Calu3 (cell line): ENCODE measurements at places on chromosomes 13 and 19. TPM values are rescaled to one million over a fixed set of nuclear protein-coding genes. Genes with fewer than 3 reads are reported as not detected.

DNA sequence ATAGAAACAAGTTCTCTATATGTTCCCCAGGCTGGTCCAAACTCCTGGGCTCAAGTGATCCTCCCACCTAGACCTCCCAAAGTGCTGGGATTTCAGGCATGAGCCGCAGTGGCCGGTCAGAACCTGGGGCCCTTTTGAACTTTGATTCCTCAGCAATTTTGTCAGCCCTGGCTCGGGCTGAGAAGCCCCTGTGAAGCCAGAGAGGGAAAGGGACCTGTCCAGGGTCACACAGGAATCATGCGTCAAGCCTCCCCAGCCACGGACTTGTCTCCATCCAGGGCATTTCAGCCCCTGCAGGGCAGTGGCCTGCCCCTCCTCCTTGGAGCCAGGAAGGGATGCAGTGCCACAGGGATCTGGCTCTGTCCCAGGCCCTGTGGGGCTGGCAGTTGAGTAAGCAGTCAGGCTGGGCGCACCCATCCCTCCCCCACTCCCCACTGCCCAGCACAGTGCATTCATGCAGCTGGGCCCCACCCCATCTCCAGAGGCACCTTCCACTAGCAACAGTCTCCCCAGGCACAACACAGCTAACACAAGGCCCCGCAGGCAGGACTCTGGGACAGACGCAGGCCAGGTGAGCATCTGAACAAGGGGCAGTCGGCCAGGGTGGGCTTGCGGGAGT lies at the start of gene CAPS:
CAPS (plus strand) TSS at position 516 of the 619 bp plus-strand sequence. CDS start 153 bp downstream, outside the sequence.
- peaks cover 41% of the 10 kb centered on the region for H3K36me3 ChIP-seq
- peak; percentile 85 for DNase-seq
- H3K4me3 ChIP-seq, result peak within 1 kb of the TSS; percentile 62
- peak within 1 kb of the TSS; percentile 63 for H3K27ac ChIP-seq
- H3K4me1 ChIP-seq, result no peaks in the 10 kb centered on the region

DNA sequence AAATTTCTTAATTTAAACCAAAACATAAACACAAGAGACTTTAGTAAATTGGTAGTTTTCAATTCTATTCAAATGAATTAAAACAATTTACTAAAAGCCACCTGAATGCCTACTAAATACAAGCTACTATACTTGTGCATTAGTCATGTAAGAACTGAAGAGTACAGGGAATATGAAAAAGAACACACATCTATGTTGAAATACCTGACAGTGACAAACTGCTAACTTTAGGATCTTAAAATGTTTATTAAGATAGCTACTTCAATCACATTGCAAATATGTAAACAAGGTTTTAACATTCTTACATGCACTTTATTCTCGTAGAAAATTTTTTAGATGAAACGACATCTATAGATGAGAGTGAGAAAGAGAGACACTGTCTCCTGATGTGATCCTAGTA lies 4.1 kb downstream of the SPRYD7 start:
- H3K4me3 ChIP-seq, result no peak overlapping the region
- H3K4me1 ChIP-seq, result peaks cover 14% of the 10 kb centered on the region
- H3K27ac ChIP-seq, result no peak overlapping the region
- peaks cover 28% of the 10 kb centered on the region for H3K36me3 ChIP-seq

- no peak overlapping the region for H3K4me3 ChIP-seq
- H3K4me1 ChIP-seq, result no peaks in the 10 kb centered on the region
- H3K27ac ChIP-seq, result no peak overlapping the region
- no peaks in the 10 kb centered on the region for H3K27me3 ChIP-seq
These were observed 5.9 kb downstream of the MIPEP start for GRCh38 chr13:23883255-23883654.

DNA sequence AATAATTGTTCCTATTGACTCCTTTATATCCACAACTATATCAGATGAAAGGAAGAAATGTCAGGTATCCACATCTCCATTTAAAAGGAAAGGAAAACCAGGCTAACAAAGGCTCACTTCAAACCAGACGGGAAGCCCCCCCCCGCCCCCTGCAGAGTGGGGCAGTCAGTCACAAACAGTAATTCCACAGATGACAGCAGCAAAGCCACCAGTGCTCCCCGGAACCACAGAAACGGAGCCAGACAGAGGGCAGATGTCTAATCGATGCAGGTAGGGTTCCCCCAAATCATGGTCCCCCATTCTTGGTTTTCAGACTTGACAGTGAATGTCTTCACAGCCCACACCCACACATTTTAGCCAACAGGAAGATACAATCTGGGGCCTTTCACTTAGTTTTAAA lies 100.8 kb downstream of the STK24 start:
- no peak for DNase-seq
- no peaks in the 10 kb centered on the region for H3K27me3 ChIP-seq
- peak overlapping the region; percentile 82 for H3K27ac ChIP-seq
- peaks cover 12% of the 10 kb centered on the region for H3K4me1 ChIP-seq
- no peak overlapping the region for H3K4me3 ChIP-seq
- H3K36me3 ChIP-seq, result peaks cover 14% of the 10 kb centered on the region

- no peaks in the 10 kb centered on the region for H3K4me1 ChIP-seq
- DNase-seq, result no peak
- no peak overlapping the region for H3K27ac ChIP-seq
- H3K27me3 ChIP-seq, result no peaks in the 10 kb centered on the region
- H3K36me3 ChIP-seq, result no peaks in the 10 kb centered on the region
These were observed 16.1 kb upstream of the USP29 start for GRCh38 chr19:57103573-57104277.

GRCh38 chr13:25347151-25347550 lies 24.6 kb upstream of the ATP8A2 start:
- H3K27ac ChIP-seq, result no peak overlapping the region
- DNase-seq, result no peak
- H3K36me3 ChIP-seq, result no peaks in the 10 kb centered on the region
- H3K4me3 ChIP-seq, result no peak overlapping the region
- no peaks in the 10 kb centered on the region for H3K4me1 ChIP-seq
- H3K27me3 ChIP-seq, result peaks cover 11% of the 10 kb centered on the region

- peak overlapping the region; percentile 41 for H3K4me3 ChIP-seq
- peaks cover 9% of the 10 kb centered on the region for H3K4me1 ChIP-seq
- peak; percentile 38 for DNase-seq
- no peaks in the 10 kb centered on the region for H3K27me3 ChIP-seq
- no peaks in the 10 kb centered on the region for H3K36me3 ChIP-seq
- H3K27ac ChIP-seq, result peak overlapping the region; percentile 52
These were observed 13.1 kb downstream of the IRS2 start for GRCh38 chr13:109773276-109773675.

- peak; percentile 100 for DNase-seq
- H3K27ac ChIP-seq, result peak within 1 kb of the TSS; percentile 99
- peaks cover 56% of the 10 kb centered on the region for H3K4me1 ChIP-seq
- peaks cover 92% of the 10 kb centered on the region for H3K36me3 ChIP-seq
- no peaks in the 10 kb centered on the region for H3K27me3 ChIP-seq
These were observed at the start of gene MYADM for GRCh38 chr19:53867225-53868090. Gene MYADM, plus strand, starts transcription at chr19:53867883. Its CDS starts 5,647 bp downstream, at chr19:53873530.

DNA sequence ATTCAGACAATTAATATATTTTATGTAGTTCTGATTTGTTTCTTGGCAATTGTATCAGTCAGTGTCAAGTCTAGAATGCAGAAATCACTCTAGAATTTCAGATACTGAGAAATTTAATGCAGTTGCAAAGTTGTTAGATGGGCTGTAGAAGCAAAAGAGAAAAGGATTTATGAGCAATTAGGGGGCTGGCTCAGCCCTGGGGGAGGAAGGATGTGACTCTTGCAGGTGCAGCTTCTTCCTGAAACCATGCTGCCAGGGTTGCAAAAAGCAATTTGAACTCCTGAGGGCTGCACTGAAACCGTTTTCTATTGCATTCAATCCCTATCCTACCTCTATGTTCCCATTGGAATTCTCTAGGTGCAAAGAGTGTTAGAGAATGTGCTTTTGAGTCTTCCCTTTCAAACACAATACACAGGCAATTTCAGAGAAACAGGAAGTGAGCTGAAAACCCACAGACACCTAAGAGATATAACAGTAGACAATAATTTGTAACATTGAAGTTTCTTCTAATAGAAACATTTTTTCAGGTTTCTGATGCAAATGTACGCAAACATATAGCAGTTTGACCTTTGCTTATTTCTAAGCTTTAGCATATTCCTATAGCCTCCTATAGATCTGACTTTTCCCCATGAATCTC lies 814.7 kb upstream of the ATXN8OS start:
- no peak overlapping the region for H3K4me3 ChIP-seq
- no peak overlapping the region for H3K27ac ChIP-seq
- H3K4me1 ChIP-seq, result no peaks in the 10 kb centered on the region
- DNase-seq, result no peak
- H3K27me3 ChIP-seq, result no peaks in the 10 kb centered on the region

DNA sequence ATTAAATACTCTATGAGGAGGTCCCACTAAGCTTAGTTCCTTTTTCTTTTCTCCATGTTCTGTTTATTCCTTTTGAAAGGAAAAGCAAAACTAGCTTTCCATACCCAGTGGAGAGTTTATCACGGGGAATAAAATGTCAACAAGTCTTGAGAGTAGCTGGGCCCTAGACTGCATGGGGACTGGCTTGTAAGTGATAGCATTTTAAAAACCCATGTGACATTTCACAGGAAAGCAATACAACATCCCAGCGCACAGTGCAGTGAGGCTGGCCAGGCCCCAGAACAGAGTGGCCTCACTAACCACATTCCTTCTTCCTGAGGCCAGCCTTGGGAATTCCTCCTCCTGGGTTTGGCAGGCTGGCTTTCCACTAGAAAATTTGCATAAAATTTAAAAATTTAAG lies 149.8 kb downstream of the DLEU7 start:
- H3K27ac ChIP-seq, result no peak overlapping the region
- no peaks in the 10 kb centered on the region for H3K36me3 ChIP-seq
- DNase-seq, result no peak

Gene FPR1
- total RNA-seq, result not detected in 2 replicates

Gene STARD13
- 8.6 and 11.3 TPM in 2 replicates for total RNA-seq

Gene SDHAF1
- 16.9 and 17.1 TPM in 2 replicates for total RNA-seq

Gene TMEM190
- total RNA-seq, result not detected in 2 replicates

Gene MEIS3
- total RNA-seq, result 0.87 and 2.0 TPM in 2 replicates

Gene KRTDAP
- total RNA-seq, result not detected in 2 replicates

Gene F10
- not detected in 2 replicates for total RNA-seq
